Activated CD4-positive, alpha-beta memory T cell treated with anti-CD3 and anti-CD28 coated beads, Interleukin-2, amount 10 ng/mL, durations not matched to agents 7 days and 5 days (primary cell): ENCODE measurements at places on chromosomes 4 and X.

GRCh38 chr4:3639613-3640586, 107.7 kb upstream of the LRPAP1 start:
- no peak for DNase-seq

- DNase-seq, result no peak
Observed at GRCh38 chr4:113256946-113257345, 207.5 kb downstream of the ANK2 start.

DNA sequence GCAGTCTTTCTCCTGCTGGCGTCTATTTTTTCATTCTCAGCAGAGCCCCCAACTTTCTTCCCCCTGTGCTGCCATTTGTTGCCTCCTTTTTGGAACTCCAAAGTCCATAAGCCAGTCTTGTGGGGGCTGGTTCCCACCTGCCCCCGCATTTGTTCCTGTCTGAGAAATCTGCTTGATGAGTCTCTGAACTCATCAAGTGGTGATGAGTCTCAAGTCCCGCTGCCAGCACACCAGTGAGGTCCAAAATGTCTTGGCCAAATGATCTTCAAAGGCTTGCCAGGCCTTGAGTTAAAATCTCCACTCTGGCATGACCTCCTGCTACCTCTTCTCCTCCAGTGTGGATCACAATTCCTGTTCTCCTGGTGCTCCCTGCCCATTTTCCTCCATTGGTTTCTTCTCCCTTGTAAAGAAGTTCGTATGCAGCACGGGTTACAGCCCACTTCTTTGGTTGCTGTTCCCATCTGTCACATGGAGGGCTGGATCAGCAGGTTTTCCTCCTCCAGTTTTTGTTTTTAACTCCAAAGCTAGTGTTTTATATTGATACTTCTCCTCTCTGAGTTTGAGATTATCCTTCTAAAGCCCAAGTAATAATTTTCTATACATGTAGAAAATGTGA, 72.7 kb upstream of the LIMCH1 start:
- no peak for DNase-seq

- no peak for DNase-seq
Observed at GRCh38 chr4:154044108-154044531, 255.2 kb upstream of the SFRP2 start.

DNA sequence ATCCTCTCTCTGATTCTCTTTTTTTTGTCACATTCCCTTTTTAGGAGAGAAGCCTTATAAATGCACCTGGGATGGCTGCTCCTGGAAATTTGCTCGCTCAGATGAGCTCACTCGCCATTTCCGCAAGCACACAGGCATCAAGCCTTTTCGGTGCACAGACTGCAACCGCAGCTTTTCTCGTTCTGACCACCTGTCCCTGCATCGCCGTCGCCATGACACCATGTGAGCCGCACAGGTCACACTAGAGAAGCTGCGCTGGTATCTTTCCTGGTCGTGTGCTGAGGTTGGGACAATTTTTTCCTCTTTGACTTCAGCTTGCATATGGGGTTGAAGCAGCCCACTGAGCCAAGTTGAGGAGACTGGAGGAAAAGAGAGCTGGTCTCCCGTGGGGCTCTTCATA, 52.1 kb downstream of the KLF8 start:
- no peak for DNase-seq

DNA sequence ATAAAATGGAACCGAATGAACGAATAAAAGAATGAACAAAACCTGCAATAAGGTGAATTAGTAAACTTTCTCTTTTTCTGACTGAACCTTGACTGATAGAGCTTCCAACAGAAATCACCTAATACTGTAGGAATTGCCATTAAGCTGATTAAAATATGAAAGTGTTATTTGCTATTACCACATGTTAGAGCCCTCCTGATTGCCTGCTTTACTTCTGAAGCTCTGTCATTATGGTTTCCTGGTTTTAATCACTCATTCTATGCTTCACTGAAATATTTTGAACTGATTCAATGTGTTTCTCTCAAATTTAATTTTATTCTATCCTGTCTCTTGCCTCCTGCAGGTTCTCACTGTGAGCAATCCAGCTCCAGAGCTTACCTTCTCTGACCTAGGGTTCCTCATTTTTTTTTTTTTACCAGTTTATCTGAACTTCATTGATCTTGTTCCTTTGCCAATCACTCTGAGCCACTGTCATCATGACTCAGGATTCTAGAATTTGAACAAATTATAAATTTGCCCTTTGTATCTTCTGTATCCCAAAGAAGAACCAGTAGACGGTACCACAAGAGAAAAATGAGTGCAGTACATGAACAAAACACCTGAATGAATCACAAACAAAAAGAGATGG, 48.1 kb upstream of the UGT2B15 start:
- DNase-seq, result no peak

- no peak for DNase-seq
Observed at GRCh38 chr4:184536881-184537248, 62.5 kb upstream of the IRF2 start.

DNA sequence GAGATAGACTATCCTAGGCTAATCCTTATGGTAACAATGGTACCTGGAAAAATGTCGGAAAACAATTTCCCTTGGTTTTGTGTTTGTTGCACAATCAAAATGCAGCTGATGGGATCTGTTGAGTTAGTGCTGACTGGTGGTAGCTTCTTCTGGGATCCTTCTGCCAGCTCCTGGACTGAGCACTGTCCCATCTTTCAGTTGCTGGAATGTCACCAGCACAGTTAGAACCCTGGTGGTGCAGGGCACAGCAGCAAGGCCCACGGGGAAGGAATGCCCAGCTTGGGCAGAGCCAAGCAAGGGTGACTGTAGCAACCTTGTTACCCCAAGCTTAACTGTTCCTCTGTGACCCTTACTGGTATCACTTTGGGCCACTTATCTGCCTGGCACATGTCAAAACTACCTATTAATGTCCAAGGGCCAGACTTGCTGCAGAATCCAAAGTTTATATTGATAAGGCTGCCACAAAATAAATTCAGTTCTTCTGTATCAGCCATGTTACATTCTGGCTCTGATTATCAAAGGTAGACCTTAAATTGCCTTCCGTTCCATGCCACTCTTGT, 53.1 kb downstream of the GK start:
- no peak for DNase-seq

DNA sequence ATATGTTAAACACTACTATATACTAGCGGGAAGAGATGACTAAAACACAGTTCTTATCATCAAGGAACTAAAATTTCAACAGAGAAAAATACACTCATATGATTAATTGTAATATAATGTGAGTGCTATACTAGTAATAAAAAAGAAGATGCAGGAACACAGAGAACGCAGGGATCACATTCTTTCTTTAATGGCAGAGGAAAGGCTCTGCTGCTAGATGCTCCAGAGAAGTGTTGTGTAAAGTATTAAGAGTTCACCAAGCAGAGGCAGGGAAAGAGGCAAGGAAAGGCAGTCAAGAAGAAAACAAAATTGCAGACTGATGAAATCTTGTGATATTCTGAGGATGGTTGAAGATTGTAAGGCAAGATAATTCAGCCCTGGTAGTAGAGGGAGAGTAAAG, 394.7 kb downstream of the PDGFC start:
- no peak for DNase-seq

GRCh38 chr4:7790999-7791398, 148.7 kb downstream of the AFAP1 start:
- DNase-seq, result no peak

- no peak for DNase-seq
Observed at GRCh38 chr4:17630228-17630627, 15.8 kb downstream of the MED28 start.

GRCh38 chr4:1234811-1235292, 14.1 kb downstream of the CTBP1 start:
- DNase-seq, result no peak

DNA sequence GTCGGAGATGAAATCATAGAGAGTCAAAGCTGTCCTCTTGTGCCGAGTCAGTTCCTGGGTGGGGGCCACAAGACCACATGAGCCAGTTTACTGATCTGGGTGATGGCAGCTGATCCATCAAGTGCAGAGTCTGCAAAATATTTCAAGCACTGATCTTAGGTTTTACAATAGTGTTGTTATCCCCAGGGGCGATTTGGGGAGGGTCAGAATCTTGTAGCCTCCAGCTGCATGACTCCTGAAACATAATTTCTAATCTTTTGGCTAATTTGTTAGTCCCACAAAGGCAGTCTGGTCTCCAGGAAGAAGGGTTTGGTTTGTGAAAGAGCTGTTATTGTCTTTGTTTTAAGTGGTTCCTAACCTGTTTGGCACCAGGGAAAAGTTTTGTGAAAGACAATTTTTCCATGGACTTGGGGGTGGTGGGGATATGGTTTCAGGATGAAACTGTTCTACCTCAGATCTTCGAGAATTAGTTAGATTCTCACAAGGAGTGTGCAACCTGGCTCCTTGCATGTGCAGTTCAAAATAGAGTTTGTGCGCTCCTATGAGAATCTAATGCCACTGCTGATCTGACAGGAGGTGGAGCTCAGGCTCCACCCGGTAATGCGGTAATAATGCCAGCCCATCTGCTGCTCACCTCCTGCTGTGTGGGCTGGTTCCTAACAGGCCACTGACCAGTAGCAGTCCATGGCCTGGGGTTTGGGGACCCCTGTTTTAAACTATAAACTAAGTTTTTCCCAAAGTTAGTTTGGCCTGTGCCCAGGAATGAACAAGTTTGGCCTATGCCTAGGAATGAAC, 29.2 kb downstream of the METAP1 start:
- no peak for DNase-seq

DNA sequence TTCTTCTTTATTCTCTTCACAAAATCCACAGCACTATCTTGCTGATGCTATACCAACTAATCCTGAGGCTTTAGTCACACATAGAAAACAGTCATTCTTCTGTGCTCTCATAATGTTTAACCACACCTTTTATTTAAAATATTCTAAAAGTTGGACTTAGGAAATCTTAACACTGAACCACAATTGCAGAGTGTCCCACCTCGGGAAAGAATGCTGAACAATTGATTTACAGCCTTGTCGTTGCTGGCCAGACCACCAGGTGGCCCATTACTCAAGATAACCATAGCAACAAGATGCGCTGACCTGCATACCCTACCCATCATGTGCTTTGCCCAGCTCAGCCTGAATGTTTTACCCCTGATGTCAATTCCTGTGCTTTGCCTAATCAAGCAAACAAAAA, 100.8 kb downstream of the ARSJ start:
- no peak for DNase-seq

GRCh38 chr4:170226288-170226687, 136.5 kb upstream of the AADAT start:
- DNase-seq, result no peak

- no peak for DNase-seq
Observed at GRCh38 chrX:136856050-136856449, 24.5 kb downstream of the RBMX start.

GRCh38 chrX:101483705-101484104, 1.6 kb upstream of the ARMCX4 start:
- no peak for DNase-seq

- no peak for DNase-seq
Observed at GRCh38 chr4:39530682-39531081, 3.4 kb upstream of the UGDH start.

- no peak for DNase-seq
Observed at GRCh38 chr4:166146806-166147540, 273.9 kb downstream of the TLL1 start.

DNA sequence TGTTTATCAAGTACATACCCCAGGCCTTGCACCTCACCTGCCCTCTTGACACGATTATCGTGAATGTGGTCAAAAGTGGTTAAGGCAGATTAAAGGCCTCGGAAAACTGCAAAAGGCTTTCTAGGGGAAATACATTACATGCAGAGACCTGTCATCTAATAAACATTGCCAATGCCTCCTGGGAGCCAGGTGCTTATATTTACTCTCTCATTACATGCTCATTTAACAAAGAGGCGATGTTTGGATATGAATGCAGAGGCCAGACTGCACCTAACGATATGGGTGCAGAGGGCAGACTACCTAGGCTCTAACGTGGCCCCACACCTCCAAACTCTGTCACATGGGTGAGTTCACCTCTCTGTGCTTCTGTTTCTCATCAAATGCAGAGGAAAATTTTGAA, 14.5 kb downstream of the CRMP1 start:
- DNase-seq, result no peak

- DNase-seq, result no peak
Observed at GRCh38 chr4:13985837-13986236, 358.3 kb upstream of the BOD1L1 start.

DNA sequence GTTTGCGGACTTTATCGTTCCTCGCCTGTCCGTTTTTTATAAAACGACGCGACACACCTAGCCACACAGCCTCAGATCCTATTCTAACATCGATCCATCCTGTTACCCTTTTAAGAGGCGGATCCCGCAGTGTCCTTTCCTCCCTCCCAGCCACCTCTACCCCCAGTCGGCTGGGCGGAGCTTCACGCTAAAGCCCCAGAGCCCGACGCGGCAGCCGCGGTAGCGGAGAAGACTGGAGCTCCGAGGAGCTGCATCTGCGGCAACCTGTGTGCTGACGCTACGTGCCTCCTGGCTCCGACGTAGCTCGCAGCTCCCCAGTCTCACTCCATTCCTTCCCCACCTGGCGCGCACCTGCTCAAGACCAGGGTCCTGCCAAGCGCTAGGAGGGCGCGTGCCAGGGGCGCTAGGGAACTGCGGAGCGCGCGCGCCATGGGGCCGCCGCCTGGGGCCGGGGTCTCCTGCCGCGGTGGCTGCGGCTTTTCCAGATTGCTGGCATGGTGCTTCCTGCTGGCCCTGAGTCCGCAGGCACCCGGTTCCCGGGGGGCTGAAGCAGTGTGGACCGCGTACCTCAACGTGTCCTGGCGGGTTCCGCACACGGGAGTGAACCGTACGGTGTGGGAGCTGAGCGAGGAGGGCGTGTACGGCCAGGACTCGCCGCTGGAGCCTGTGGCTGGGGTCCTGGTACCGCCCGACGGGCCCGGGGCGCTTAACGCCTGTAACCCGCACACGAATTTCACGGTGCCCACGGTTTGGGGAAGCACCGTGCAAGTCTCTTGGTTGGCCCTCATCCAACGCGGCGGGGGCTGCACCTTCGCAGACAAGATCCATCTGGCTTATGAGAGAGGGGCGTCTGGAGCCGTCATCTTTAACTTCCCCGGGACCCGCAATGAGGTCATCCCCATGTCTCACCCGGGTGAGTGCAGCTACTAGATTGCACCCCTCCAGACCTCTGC, at the start of gene RNF128:
Gene RNF128, plus strand, starts transcription at position 217 of the 953 bp plus-strand sequence. Its CDS starts 213 bp downstream, at position 430.
- peak; percentile 16 for DNase-seq

DNA sequence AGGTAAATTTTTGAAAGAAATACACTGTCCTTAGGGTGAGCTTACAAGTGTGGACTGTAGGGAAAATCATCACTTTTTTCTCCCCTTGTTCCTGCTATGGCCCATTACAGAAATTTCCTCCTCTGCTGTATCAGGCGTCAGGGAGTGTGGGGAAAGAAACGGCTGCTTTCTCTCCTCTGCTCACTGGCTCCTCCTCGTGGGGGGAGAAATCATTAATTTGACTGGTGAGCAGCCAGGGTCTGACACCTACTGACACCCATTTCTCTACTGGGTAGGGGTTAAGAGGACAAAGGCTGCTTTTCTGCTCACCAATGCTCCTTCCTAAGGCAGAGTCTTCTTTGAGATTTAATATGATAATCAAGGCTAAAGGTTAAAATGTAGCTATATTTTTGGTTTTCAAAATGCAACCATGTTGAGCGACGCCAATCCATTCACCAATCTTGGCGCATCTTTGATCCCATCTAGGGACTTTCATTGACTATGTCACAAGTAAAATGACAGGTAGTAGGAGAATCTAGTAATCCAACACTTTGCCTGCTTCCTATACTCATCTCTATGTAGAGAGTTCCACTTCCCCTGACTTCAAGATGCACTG, 25.1 kb downstream of the SETD7 start:
- peak; percentile 57 for DNase-seq
